ENCODE measurements at places on chromosomes 11 and 22.

- no peak for DNase-seq
These were observed 387.9 kb downstream of the BUD13 start for GRCh38 chr11:116384876-116385275.

DNA sequence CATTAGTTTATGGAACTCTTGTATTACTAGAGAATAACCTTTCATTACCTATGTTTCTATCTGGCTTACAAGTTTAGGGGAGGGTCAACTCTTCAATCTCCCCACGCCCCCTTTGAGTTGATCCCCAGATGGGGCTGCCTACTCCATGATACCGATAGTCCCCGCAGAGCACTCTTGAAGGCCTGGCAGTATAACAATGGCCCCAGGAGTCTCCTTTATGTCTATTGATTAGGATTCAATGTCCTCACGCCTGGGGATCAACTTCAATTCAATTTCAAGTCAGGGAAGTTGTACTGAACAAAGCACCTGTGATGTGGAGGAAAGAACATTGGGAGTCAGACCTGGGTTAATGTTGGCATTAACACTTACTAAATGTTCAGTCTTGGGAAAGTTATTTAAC is 520.2 kb downstream of the METTL15 start:
- no peak for DNase-seq

DNA sequence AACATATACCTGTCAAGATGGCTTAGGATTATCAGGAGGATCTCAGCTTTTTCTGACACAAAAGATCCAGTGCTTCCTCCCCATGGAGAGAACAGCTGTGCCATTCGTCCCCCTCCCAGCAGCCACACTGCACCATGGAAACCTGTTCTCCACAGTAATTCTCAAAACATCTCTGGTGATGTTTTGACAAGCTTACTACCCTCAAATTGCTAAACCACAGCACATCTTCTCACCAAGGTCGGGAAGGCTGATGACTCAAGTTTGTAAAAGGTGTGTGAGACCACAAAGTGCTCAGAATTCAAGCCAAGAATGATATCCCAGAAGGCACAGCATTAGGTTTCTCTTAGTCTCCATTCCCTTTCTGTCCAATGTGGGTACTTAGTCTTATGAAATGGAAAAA is 3.9 kb upstream of the RAB38 start:
- no peak for DNase-seq

- no peak for DNase-seq
These were observed 2.9 kb downstream of the TEAD1 start for GRCh38 chr11:12677131-12677530.

DNA sequence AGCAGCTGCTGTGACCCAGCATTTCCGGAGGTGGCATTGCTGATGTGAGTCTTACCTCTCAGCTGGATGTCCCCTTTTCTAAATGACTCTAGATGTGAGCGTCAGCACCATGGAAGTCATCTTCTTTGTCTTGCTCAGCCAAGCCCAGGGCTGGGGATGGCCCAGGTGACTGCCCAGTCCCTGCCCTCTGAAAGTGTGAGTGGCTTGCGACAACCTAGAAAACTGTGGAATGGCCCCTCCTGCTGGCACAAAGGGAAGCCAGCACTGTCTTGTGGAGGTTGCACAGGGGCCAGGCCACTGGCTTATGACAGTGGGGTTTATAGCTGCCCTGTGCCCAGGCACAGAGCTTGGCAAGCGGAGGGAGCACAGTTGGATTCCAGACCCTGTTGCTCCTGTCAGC is 6.2 kb downstream of the TUB start:
- DNase-seq = no peak
